ENCODE measurements at places on chromosomes 16 and 17.

DNA sequence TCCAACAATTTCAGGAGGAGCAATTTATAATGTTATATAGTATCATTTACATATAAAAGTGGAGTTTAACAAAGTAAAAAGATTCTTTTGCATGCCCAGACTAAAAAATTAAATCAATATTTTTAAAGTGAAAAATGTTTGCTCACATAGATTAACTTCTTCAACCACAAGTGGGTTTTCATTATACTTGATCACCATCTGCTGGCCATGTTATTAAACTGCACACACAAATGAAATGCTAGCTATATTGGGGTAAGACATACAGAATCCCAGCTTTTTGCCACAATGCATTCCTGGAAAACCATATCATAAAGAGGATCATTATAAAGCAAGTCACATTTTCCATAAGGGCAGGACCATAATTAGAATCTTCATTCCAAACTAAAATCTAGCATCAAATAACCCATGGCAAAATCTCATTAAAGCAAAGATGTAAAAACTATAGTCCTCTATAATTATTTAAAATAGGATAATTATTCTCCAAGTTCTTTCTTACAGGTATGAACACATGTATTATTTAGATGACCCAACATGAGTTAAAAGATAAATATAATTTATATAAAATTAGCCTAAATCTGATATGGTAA, 26.3 kb downstream of the CEP112 start:
- no peak for DNase-seq

DNA sequence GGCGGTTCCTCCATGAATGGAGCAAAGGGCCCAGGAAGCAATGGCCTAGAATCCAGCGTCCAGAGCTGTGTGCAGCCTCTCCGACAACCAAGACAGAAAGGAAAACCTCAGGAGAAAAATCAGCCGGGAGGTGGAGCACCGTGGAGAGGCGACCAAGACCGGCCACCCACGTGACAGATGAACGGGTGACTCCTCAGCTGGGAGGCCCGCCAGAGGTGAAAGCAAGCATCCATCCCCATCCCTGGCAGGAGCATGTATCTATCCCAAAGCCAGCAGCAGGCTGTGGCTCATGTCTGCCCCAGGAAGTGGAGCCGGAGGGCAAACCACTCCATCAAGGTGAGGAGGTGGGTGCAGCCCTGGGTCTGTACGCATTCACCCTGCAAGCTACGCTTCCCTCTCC, 52.1 kb downstream of the FOXL1 start:
- no peak for DNase-seq

DNA sequence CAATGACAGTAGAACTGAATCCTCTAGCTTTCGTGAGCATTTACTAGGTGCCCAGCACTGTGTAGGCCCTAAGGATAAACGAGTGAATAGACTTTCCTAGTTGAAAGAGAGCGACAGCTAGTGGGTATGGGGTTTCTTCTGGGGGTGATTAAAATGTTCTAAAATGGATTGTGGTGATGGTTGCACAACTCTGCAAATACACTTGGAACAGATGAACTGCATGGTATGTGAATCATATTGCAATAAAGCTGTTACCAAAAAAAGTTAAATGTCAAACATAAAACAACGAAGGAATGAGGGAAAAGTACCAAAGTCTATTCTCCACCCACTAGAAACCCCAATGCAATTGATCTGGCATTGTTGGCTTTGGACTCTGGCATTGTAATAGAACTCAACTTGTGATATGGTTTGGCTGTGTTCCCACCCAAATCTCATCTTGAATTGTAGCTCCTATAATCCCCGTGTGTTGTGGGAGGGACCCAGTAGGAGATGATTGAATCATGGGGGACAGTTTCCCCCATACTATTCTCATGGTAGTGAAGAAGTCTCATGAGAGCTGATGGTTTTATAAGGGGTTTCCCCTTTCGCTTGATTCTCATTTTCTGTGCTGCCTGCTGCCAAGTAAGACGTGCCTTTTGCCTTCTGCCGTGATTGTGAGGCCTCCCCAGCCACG, 70.5 kb downstream of the MARF1 start:
- no peak for DNase-seq

GRCh38 chr16:8888951-8889892, 7.1 kb downstream of the LITAFD start:
- DNase-seq = no peak

DNA sequence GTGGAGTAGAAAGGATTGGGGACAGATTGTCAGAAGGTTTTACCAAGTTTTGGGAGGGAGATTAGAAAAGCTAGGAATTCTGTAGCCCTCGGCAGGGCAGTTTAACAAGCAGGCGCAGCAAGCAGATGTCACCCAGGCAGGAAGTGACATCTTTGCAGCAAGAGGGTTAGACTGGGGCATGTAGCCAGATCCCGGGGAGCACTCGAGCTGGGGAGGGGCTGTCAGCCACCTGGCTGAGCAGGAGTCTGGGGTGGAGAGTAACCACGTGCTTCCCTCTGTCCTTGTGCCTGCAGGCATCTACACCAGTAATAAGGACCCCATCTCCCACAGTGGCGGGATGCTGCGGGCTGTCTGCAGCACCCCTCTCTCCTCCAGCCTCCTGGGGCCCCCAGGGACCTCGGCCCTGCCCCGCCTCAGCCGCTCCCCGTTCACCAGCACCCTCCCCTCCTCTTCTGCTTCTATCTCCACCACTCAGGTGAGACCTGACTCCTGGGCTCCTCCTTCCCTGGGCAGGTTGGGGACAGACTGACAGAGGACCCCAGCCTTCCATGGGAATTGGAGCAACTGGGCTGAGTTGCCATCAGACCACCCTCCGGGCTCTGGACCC, 12.2 kb downstream of the MLLT6 start:
- no peak for DNase-seq

GRCh38 chr17:75271955-75272847, 1.2 kb upstream of the MIF4GD start:
- DNase-seq = no peak

DNA sequence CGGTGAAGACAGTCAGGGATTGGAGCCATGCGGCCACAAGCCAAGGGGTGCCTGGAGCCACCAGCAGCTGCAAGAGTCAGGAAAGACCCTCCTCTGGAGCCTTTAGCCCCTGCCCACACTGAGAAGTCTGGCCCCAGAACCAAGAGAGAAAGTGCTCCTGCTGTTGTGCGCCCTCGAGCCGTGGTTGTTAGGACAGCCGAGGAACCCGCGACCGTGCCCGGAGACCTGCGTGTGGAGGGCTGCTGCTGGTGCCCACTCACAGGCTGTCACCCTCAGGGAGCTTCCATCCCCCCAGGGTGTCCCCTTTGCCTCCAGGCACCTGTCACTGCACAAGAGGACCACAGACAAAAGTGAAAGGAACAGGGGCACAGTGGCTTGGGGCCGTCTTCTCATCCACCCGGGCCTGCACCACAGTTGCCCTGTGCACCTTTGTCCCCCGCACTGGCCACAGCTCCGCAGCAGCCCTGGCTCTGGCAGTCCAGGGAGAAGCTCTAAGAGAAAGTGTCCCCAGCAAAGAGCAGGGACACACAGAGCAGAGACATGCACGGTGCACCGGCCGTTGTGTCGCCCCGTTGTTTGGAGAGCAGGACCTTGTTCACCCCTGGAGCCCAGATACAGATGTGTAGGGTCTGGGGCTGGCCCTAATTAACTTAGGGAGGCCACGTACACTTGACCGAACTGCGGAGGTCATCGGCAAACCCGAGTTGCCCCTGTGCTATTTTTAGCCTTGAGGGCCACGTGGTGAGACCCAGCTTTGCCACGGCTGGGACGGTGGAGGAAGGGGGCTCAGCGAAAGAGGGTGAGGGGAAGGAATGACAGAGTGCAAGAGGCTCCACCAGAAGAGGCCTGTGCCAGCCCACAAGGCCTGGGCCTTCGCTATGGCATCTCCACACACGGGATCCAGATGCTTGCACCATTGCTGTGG, 329.2 kb downstream of the C16orf95 start:
- DNase-seq = no peak

Measured in stimulated activated CD8-positive, alpha-beta memory T cell treated with anti-CD3 and anti-CD28 coated beads, Interleukin-2, amount 100 ng/mL, for 1 hour (primary cell).